NK-92 treated with Interleukin-12 subunit alpha and Interleukin-12 subunit beta, amount 100 ng/mL, for 24 hours (cell line): ENCODE measurements at places on chromosomes 3 and 15.

DNA sequence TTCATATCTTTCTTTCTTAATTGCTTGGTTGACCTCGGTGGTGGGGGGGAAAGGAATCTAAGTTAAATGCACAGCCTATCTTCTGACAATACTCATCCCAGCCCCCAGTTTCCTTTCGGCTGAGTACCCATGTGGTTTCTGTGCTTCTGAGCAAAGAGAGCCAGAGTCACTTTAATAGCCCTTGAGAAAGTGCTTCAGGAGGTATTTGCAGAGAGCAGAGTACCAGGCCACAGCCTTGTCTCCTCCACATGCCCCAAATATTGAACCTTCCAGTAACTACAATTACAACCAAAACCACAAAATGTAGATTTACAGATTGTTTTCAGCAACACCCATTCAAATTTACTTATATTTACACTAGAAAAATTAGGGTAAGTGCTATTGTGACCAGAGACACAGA, 647.4 kb downstream of the NR2F2 start:
- no peak for DNase-seq

DNA sequence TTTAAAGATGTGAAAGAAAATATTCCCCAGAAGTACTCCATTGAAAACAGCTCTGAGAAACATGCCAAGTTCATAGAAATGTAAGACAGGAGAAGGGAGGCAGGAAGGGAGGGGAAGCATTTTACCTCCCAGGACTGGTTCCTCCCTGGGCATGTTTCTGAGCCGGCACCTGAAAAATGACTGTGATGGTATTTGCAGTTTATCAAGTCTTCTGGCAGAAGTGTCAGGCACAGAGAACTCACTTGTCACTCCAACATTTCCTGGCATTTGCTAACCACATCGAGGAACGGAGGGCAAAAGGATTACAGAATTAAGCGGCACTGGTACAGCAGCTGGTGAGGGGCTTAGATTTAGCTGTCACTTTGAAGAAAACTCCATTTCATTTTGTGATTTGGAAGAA, 1054.0 kb downstream of the TUSC7 start:
- DNase-seq = no peak

GRCh38 chr3:183490653-183491052, 62.2 kb upstream of the MCF2L2 start:
- DNase-seq = no peak

DNA sequence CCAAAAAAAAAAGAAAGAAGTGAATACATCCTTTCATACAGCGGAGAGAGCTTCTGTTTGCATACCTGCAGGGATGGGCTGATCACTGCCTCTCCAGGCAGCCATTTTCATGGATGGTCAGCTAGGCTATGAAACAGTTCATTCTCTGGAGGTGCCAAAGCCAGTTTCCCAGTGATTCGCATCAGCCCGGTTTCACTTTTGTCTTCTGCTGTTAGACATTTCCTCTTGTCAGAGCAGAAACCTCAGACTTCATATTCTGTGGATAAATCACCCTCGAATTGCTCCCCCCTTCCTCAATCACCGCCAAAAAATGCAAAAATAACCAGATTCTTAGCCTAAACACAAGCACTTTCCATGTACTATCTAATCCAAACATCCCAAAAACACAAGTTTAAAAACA, 225.6 kb downstream of the ADAMTS9 start:
- DNase-seq = no peak

DNA sequence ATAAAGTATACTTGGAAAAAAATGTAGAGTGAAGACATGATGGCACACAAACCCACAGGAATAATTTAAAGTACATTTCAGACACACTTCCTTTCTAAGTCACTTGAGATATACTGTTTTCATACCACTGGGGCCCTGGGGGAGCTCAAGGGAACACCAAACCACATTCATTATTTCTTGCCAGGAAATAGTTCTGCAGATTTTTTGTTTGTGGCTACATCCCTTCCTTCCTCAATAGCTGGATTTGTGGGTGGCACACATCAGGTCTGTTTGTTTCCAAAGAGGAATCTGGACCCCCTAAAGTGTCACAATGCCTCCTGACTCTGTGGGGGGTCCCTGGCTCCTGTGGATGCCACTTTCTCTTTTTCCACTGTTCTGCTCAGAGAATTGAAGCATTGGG, 153.5 kb upstream of the COL8A1 start:
- DNase-seq = no peak

DNA sequence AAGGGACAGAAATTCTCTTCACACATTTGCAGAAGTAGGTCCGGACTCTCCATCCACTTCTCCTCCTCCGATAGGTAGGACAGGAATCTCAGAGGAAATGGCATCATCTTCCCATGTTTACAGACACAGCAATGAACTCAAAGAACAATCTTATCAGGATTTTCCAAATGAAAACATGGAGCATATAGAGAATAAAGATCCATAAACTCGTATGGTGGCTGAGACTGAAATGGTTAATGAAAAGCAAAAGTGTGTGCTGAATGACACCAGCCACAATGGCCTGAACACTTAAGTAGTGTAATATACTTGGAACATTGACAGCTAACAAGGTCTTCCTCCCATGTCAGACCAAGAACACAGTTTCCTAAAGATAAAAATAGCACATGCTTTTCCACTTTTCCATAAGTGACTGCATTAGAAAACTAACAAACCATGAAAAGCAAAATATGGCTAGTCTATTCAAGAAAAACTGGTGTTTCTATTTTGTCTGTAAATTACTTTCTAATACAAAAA, 5.8 kb downstream of the CCRL2 start:
- DNase-seq = no peak

DNA sequence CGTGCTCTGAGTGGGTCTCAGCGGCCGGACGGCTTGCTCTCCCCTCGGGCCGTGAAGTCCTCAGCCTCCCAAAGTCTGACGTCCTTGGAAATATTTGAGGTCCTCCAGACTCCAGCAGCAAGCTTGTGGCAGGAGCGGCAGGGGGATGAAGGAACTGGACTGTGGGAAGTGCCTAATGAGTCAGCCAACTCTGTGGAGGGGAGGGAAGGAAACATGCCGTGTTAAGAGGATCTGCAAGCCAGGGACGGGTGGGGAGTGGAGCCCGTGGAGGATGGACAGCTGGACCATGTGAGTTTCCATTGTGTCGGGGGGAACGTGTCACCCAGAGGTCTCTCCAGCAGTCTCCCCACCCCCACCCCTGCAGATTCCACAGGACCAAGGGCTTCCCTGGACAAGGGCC, 39.4 kb upstream of the IDH2 start:
- no peak for DNase-seq

GRCh38 chr15:100252359-100252758, 89.4 kb downstream of the ADAMTS17 start:
- no peak for DNase-seq

- DNase-seq = peak; percentile 95
Observed at GRCh38 chr15:65286704-65287519, at the start of gene PARP16. TSS of gene PARP16 (minus strand) at chr15:65286883. CDS start at chr15:65286426, 457 bp downstream.

DNA sequence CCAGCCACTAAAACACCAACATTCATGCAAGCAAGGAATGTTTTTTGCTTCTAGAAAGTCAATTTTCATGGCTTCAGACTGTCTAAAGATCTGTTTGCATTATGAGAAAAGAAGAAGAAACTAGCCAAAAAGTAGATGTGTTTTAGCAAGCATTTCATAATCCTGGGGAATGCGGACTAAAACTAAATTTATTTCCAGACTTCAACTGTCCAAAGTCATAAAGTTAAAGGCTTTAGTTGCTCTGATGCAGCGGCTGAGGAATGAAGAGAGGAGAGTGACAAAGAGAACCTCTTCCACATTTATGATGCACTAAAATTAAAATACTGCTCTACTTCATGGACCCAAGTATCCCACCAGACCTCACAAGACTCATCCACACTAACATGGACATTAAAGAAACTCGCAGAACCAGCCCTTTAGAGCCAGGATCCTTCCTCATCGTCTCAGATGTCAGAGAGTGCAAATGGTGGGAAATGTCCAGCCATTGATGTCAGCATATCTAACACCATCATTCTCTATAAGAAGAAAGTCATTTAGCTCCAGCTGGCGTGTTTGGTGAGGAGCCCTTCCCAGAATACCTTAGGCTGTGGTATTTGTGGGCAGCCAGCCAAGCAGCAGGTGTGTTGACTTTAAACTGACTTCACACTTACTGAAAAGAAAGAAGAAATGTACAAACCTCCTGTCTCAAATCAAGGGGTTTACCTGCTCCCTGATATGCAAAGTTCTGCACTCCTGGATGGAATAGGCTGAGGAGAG, 17.4 kb downstream of the FYCO1 start:
- DNase-seq = no peak

- DNase-seq = no peak
Observed at GRCh38 chr3:5581743-5582142, 394.2 kb downstream of the EDEM1 start.

GRCh38 chr15:92614791-92615785, 40.5 kb downstream of the FAM174B start:
- no peak for DNase-seq

- no peak for DNase-seq
Observed at GRCh38 chr3:128550113-128550440, 57.1 kb upstream of the GATA2 start.

DNA sequence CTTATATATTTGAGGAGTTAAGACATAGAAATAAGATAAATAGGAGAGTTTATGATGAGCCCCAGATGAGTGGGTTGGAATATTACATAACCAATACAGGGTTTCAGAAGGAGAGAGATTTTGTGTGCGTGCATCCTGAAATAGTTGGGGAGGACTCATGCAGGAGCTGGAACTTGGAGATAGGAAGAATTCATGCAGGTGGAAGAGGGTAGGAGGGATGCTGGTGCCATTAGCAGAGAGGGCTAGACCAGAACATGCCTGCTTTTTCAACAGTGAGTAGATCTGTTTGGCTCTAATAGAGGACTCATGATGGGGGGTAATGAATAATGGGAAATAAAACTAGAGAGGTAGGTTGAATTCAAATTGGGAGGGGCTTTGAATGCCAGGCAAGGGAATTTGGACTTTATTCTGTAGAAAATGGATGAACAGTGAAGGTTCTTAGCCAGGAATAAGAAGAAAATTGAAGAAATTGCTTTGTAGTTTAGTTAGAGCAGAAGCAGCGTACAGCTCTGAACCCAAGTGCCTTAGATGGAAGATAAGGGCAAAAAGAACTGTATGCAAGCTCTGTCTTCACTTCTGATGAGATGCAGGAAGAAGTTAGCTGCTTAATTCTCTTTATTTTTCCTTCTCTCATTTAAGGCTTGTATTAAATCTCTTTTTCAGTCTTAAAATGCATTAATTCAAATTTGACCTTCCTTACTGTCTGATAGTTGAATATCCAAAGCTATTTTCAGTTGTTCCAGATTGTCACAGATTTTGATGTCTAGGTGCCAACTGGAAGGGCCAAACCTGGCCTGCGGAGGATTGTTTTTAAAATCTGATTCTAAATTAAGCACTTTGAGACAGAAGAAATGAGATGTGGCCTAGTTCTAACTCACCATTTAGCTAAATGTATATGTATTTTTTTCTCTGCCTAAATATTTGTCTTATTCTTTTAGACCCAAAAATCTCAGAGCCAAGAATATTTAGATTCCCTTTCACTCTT, 86.3 kb downstream of the PPM1L start:
- no peak for DNase-seq

DNA sequence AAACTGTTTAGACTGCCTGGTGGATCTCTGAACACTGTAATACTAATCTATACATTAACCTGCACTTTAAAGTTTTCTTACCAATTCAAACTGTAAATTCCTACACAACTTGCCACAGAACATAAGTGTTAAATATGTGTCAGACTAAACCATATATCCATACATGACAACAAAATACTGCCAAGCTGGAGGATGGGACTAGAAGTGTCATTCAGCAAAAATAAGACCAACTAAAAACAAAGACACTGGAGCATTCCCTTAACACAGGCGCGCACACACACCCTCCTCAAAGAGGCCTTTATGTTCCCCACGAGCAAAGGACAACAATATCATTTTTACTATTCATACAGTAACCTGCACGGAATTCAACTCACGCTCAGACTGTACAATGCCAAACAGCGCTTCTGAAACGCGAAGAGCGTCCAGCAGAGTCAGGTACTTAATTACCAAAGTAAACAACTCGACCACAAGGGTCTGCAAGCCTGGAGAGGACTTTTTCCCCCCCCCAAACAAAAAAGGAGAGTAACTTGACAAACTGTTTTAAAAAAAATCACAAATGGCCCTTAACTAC, 1.1 kb downstream of the DCUN1D1 start:
- no peak for DNase-seq

- no peak for DNase-seq
Observed at GRCh38 chr3:128703561-128703960, 22.4 kb upstream of the RAB7A start.

DNA sequence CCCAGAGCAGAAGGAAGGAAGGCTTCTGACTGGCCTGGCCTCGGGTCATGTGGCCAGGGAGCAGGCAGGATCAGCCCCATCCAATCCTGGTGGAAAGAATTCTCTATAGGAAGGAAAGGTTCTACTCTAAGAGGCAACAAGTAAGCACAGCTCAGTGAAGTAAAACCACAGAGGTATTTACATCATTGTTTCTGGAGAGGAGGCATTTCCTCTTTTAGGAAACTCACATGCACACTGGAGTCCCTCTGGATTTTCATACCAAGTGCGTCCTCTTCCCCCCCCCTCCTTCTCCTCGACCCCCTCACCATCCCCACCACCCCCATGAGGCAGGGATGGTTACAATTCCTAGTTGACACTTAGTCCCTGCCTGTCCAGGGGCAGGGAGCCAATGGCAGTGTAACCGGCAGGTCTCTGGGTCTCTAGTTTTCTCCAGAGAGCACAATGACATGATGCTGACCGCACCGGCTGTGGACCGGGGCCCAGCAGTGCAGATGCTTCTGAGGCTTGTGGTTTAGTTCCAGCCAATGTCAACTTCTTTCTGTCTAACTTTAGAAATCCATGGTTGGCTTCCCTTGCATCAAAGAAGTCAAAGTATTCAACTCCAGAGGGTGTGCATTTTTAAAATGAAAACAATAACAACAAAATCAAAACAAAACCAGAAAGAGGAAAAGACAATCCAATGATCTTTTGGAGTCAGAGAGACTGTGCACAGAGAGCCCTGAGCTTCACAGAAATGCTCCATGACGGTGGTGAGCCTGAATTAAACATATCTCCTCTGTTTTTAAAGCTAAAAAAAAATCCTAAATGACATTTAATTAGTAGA, 230.3 kb upstream of the TLE3 start:
- no peak for DNase-seq

DNA sequence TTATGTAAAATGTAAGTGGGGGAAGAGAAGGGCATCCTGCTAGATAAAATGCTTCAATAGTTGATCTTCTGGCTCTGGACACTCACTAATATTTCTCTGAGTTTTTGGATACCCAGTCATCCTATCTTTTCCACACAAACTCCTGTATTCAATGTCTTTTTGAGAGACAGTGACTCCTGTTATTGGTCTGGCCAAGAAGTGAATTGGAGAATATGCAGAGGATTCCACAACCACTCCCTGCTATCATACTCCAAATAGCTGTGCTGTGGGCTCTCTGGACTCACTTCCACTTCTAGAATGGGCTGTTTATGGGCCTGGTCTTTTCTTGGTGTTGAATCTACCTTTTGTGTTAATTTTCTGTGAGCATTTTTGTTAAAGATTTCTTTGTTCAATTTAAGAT, 376.8 kb downstream of the NLGN1 start:
- no peak for DNase-seq

DNA sequence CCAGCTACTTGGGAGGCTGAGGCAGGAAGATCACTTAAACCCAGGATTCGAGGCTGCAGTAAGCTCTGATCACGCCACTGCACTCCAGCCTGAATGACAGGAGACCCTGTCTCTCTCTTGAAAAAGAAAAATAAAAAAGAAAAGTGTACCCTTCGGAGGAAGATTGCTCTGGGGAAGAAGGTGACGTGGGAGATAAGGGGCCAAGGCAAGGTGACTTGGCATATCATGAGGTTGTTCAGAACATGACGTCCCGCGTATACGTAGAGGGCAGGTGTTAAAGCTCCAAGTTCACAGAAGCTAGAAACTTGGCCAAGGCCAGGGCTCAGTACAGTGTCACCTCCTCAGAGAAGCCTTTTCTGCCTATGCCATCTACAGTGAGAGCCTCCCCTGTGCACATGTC, 6.7 kb upstream of the ACAD9 start:
- no peak for DNase-seq
